ENCODE measurements at places on chromosomes 3 and 15. TPM values are rescaled to one million over a fixed set of nuclear protein-coding genes. Genes with fewer than 3 reads are reported as not detected.

DNA sequence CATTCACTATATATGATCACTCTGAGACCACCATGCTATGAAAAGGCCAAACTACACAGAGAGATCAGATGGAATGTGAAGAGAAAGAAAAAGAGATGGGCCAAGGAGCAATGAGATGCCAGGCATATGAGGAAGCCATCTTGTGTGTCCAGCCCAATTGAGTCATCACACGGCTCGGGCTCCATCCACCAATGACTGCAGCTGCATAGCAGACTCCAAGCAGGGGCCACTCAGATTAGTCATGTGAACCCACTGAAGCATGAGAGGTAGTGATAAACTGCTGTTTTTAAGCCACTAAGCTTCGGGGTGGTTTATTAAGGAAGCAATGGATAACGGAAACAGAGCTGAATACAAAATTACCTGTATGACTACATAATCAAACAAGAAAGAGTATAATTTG lies 185.9 kb downstream of the SUCLG2 start:
- no peaks in the 10 kb centered on the region for H3K4me1 ChIP-seq
- H3K4me3 ChIP-seq: no peak overlapping the region
- H3K27ac ChIP-seq: no peak overlapping the region
- no peaks in the 10 kb centered on the region for H3K36me3 ChIP-seq
- no peak for DNase-seq

DNA sequence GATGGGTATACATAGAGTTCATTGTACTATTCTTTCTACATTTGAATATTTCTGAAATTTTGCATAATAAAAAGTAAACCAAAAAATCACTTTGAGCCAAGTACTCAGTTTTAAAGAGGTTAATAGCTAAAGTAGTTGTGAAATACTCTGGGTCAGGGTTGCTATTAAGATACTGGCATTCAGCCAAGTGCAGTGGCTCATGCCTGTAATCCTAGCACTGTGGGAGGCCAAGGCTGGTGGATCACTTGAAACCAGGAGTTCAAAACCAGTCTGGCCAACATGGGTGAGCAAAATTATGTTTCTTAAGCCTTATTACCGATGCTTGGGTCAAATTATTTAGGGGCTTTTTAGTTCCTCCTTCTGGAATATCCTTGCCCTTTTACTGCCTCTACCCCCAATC lies 122.0 kb upstream of the MELTF start:
- H3K4me3 ChIP-seq: no peak overlapping the region
- no peak overlapping the region for H3K27ac ChIP-seq
- no peaks in the 10 kb centered on the region for H3K27me3 ChIP-seq
- DNase-seq: no peak
- peaks cover 4% of the 10 kb centered on the region for H3K4me1 ChIP-seq

DNA sequence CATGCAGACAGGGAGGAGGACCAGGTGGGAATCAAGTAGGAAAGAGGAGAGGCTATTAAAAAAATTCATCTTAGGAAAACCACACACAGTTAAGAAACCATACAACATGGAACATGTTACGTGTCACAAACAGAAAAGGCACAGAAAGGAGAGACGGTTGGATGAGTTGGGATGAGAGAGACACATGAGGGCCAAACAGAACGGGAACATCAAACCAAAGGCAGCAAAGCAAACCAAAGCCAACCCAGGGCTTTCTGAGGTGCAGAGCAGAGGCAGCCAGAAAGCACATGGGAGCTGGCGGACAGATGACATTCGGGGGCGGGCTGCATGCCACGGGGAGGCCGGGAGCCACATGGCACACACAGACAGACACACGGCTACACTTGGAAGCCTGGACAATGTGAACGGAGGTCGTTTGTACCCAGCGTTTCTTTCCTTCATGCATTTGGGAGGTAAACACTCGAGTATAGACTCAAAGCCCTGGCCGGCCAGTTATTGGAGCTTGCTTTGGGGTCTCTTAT lies 8.6 kb upstream of the SEC13 start:
- H3K4me3 ChIP-seq: no peak overlapping the region
- peaks cover 50% of the 10 kb centered on the region for H3K27me3 ChIP-seq
- H3K36me3 ChIP-seq: no peaks in the 10 kb centered on the region
- H3K27ac ChIP-seq: no peak overlapping the region
- DNase-seq: no peak

DNA sequence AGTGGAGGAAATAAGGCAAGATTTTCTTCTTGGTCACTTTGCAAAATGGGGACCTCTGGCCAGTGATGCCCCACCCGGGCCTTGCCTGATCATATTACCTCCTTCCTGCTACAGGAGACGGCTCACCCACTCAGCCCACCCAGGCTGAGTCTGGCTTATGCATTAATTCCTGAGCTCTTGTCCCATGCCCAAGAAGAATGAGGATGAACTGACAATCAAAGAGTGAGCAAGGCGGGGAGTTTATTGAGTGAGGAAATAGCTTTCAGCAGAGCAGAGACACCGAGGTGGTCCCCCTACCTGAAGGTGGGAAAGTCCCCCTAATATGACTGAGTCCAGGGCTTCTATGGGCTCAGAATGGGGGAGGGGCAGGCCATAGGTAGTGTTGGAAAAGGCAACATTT lies 107.5 kb downstream of the EOMES start:
- no peak overlapping the region for H3K4me3 ChIP-seq
- DNase-seq: no peak
- no peaks in the 10 kb centered on the region for H3K36me3 ChIP-seq
- no peak overlapping the region for H3K27ac ChIP-seq
- H3K4me1 ChIP-seq: no peaks in the 10 kb centered on the region

GRCh38 chr3:146679995-146680394 lies 74.8 kb upstream of the PLSCR5 start:
- no peaks in the 10 kb centered on the region for H3K4me1 ChIP-seq
- H3K36me3 ChIP-seq: no peaks in the 10 kb centered on the region
- H3K4me3 ChIP-seq: no peak overlapping the region
- no peak for DNase-seq
- H3K27ac ChIP-seq: no peak overlapping the region
- no peaks in the 10 kb centered on the region for H3K27me3 ChIP-seq

DNA sequence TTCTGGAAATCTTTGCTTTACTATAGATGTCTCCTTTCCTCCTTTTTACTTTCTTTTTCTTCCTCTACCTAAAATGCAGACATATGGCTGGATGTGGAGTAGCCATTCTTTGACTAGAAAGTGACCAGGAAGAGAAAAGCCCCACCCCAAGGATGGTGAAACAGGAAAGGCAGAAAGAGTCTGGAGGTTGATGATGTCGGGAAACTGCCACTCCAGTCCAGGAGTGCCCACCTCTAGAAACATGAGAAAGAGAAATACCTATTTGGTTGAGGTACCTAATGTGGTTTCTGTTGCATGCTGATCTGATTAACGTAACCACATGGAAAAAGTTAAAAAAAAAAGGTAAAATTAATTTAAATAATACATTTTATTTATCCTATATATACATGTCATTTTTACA lies 55.2 kb upstream of the SSR3 start:
- no peak overlapping the region for H3K4me3 ChIP-seq
- peak; percentile 26 for DNase-seq
- H3K27ac ChIP-seq: no peak overlapping the region

GRCh38 chr3:100403362-100404249 lies 2.3 kb downstream of the LNP1 start:
- H3K36me3 ChIP-seq: no peaks in the 10 kb centered on the region
- no peak for DNase-seq
- peak overlapping the region; percentile 86 for H3K4me3 ChIP-seq
- no peak overlapping the region for H3K27ac ChIP-seq
- no peaks in the 10 kb centered on the region for H3K27me3 ChIP-seq

- no peak overlapping the region for H3K27ac ChIP-seq
- H3K27me3 ChIP-seq: no peaks in the 10 kb centered on the region
- H3K36me3 ChIP-seq: no peaks in the 10 kb centered on the region
Measured at GRCh38 chr3:175304404-175304803, 445.3 kb downstream of the NAALADL2 start.

- H3K36me3 ChIP-seq: no peaks in the 10 kb centered on the region
- H3K4me1 ChIP-seq: no peaks in the 10 kb centered on the region
- H3K27ac ChIP-seq: no peak within 1 kb of the TSS
Measured at GRCh38 chr15:40238532-40239403, at the start of gene PAK6. Gene PAK6 (plus strand): TSS chr15:40239063. CDS start chr15:40264786, 25,723 bp downstream.

GRCh38 chr15:99704444-99704838 lies 28.8 kb downstream of the LYSMD4 start:
- H3K4me1 ChIP-seq: peaks cover 50% of the 10 kb centered on the region
- no peak for DNase-seq
- peak overlapping the region; percentile 78 for H3K27ac ChIP-seq
- no peaks in the 10 kb centered on the region for H3K36me3 ChIP-seq
- H3K27me3 ChIP-seq: no peaks in the 10 kb centered on the region

DNA sequence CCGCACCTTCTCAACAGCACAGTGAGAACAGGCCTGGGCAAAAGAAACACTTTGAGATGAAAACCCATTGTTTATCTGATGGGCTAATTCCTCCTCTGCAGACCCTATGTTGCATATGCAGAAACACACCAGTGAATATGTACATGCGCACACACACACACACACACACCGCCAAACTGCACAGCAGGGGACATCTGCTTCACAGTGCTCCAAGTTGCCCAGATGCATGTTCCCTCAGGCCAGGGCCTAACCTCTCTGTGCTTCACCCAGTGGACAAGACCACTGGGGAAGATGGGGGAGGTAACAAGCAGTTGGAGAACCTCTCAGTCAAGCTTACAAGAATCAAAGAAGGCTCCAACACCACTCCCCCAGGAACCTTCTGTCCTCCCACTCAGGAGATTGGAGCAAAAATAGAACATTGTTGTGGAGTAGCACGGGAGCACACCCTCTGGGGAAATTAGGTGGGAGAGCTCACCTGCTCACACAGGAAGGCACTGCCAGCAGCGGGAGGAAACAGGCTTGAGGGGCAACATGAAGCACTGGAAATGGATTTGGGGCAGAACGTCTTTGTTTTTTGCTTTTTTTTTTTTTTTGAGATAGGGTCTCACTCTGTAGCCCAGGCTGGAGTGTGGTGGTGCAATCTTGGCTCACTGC lies 13.0 kb downstream of the HCN4 start:
- no peak overlapping the region for H3K27ac ChIP-seq
- DNase-seq: no peak
- peaks cover 3% of the 10 kb centered on the region for H3K27me3 ChIP-seq

TNFSF10 gene
- 25.3 TPM for total RNA-seq

TGM4 gene
- not detected for total RNA-seq

GOLGA8T gene
- not detected for total RNA-seq

Measured in esophagus muscularis mucosa (tissue), 4 donors.